Activated CD8-positive, alpha-beta T cell treated with anti-CD3 and anti-CD28 coated beads for 36 hours (primary cell): ENCODE measurements at places on chromosomes 13 and 19. TPM values are rescaled to one million over a fixed set of nuclear protein-coding genes. Genes with fewer than 3 reads are reported as not detected.

The LILRA5 gene
- total RNA-seq, result not detected

The ZNF575 gene
- total RNA-seq, result 2.0 TPM

The B9D2 gene
- 5.1 TPM for total RNA-seq

The CAPN12 gene
- total RNA-seq, result 19.6 TPM

The F7 gene
- total RNA-seq, result 0.45 TPM

The ZSCAN5A gene
- total RNA-seq, result 9.0 TPM

The TNFRSF19 gene
- total RNA-seq, result not detected

The MAG gene
- 0.31 TPM for total RNA-seq

The PLPP2 gene
- not detected for total RNA-seq

The IGFL2 gene
- total RNA-seq, result not detected

The LMTK3 gene
- total RNA-seq, result 3.4 TPM

The VSTM1 gene
- total RNA-seq, result not detected

The PRTN3 gene
- total RNA-seq, result not detected

The DOCK6 gene
- total RNA-seq, result 7.9 TPM

The ELSPBP1 gene
- not detected for total RNA-seq

The CEACAM4 gene
- not detected for total RNA-seq

The BEST2 gene
- total RNA-seq, result not detected

The HIPK4 gene
- total RNA-seq, result not detected

The SEMA6B gene
- not detected for total RNA-seq

The CALR3 gene
- total RNA-seq, result not detected

The CEACAM5 gene
- total RNA-seq, result not detected

The ZNF835 gene
- 3.0 TPM for total RNA-seq

The ZNF576 gene
- 8.8 TPM for total RNA-seq

The RTBDN gene
- total RNA-seq, result not detected

The MEDAG gene
- total RNA-seq, result not detected

The RNF17 gene
- total RNA-seq, result not detected

The NAPSA gene
- total RNA-seq, result 20.0 TPM

The ZNF254 gene
- 10.0 TPM for total RNA-seq

The TNNT1 gene
- total RNA-seq, result not detected

The ZNF808 gene
- 32.5 TPM for total RNA-seq

The LENG9 gene
- 4.3 TPM for total RNA-seq

The UTP14C gene
- 7.3 TPM for total RNA-seq

The MVB12A gene
- 28.1 TPM for total RNA-seq

The CABP5 gene
- total RNA-seq, result not detected

The PRR36 gene
- total RNA-seq, result not detected

The CYP4F2 gene
- not detected for total RNA-seq

The ATP4A gene
- total RNA-seq, result not detected

The PIK3R2 gene
- total RNA-seq, result 15.0 TPM

The FUT3 gene
- total RNA-seq, result not detected

The FUT6 gene
- not detected for total RNA-seq

The NPAS1 gene
- 0.27 TPM for total RNA-seq

The KLHL1 gene
- total RNA-seq, result not detected

The KBTBD6 gene
- total RNA-seq, result 3.9 TPM

The DCT gene
- total RNA-seq, result not detected

The BBC3 gene
- total RNA-seq, result 26.2 TPM

The GPR18 gene
- 11.6 TPM for total RNA-seq

The FRY gene
- 0.58 TPM for total RNA-seq

The TLE6 gene
- 5.1 TPM for total RNA-seq

The SOX1 gene
- total RNA-seq, result not detected

The PCP2 gene
- 4.0 TPM for total RNA-seq

The MADCAM1 gene
- total RNA-seq, result 0.20 TPM

The KLK11 gene
- total RNA-seq, result not detected

The SBK3 gene
- total RNA-seq, result not detected

The MATK gene
- 37.6 TPM for total RNA-seq

The ZGLP1 gene
- total RNA-seq, result 3.7 TPM
